ENCODE measurements at places on chromosomes 13 and 19. TPM values are rescaled to one million over a fixed set of nuclear protein-coding genes. Genes with fewer than 3 reads are reported as not detected.

GRCh38 chr19:55940306-55940705 lies 7.3 kb upstream of the NLRP8 start:
- DNase-seq, result no peak

PSG2 gene
- not detected for polyA plus RNA-seq

- DNase-seq, result no peak
Measured at GRCh38 chr13:106117035-106117434, 418.4 kb downstream of the EFNB2 start.

GRCh38 chr13:112513761-112514160 lies 74.2 kb downstream of the TUBGCP3 start:
- no peak for DNase-seq

CALR3 gene
- polyA plus RNA-seq, result not detected

DNA sequence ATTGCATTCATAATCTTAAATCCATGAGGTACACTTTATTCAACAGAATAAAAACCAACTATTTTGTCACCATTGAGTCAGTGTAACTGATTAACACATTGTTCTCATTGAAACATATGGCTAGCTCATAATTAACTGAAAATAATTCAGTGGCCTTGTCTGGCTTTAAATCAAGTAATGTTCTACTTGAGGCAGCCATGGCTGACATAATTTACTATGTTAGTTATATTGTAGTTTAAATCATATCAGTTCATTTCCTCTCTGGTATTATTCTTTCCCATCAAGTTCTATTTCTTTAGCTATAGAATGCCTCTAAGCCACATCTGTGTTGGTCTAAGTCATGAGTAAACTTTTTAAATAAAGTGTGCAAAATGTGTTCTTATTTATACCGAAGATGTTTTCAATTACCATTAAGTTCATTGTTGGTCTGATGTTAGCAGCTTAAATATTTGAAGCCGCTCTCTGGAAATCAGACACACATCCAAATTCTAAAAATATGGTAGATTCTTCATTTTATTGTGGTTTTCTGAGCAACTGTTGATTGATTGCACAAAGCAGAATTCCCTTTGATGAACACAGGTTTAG lies 393.7 kb downstream of the GPC6 start:
- no peak for DNase-seq

GRCh38 chr19:13833330-13834243 lies 38.3 kb downstream of the ZSWIM4 start:
- no peak for DNase-seq

GRCh38 chr19:42473686-42474085 lies 30.9 kb upstream of the CXCL17 start:
- no peak for DNase-seq

Measured in urinary bladder (tissue), 4 donors.